ENCODE measurements at places on chromosomes 2 and 18.

DNA sequence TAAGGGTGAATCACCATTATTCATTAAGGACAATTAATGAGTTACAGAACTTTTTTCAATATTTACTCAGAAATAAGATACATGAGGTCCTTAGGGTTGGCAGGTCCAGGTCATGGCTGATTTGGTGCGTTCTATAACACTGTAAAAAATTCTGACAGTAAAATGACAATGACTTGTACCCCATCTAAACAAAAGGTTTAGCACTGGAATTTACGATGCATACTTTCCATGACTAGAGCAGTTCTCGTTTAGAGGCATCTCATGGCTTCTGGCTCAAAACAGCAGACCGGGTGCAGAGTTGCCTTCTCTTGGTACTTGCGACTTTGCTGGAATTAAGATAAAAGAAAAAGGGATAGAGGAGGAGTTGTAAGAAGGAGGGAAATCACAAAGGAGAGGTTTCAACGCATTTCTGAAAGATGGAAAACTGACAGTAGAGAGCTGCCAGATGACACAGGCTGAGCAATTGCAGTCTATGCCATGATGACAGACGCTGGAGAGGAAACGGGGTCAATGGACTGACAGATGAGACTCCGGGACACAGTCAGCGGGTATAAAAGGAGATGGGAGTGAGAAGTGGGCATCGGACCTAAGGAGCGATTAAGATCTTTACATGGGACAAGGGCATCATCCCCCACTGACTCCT lies 4.1 kb upstream of the CYS1 start:
- no peak for DNase-seq

DNA sequence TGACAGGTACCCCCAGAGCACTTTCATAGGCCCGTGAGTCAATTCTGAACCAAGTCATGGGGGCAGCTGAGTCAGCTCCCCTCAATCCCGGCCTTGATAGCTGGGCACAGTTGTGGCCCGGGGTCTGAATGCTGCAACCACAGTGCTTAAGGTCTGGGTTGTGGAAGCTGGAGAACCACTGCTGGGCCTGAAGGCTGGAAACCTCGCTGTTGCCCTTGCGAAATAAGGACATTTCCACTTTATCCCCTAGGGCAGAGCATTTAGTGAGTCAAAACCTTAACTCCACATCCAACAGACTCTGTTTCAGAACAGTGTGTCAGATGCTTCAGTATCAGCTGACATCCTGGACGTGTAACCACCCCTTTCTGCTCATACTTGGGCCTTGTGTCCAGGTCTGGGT lies 58.6 kb downstream of the SP110 start:
- DNase-seq: no peak

- DNase-seq: no peak
These were observed 411.6 kb upstream of the NRP2 start for GRCh38 chr2:205270689-205271088.

DNA sequence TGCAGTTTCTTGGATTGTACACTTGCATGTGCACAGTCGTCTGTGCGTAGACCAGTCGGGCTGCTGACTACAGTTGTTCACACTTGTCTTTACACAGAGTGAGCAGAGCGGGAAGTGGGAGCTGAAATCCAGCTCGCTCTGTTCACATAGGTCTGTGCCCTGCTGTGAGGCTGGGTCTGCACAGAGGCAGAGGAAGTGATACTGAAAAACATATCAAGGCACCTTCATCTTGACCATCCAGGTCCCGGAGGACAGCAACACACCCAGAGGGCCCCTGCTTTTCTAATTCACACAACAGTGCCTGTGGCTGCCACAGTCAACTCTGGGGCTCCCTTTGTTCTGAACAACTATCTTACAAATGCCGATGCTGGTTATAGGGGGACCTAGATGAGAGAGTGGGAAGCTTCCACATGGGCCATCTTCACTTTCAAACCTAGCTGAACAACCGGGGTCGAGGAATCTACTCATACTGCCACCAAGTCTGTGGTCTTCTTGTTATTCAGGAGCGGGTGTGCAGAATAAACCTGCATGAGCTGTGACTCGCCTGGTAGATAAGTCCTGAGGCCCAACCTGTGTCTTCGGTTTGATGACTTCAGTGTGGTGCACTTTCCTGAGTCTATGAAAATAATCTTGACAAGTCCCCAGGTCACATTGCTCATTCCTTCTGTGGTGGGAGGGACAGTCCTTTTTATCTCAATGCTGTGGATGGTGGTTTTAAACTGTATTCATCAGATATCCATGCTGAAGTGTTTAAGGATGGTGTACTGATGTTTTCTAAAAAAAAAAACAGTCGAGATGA lies 3.5 kb upstream of the ADNP2 start:
- no peak for DNase-seq

GRCh38 chr2:226615891-226616290 lies 183.7 kb downstream of the IRS1 start:
- DNase-seq: no peak

GRCh38 chr18:61825386-61825785 lies 67.4 kb downstream of the RNF152 start:
- DNase-seq: no peak

DNA sequence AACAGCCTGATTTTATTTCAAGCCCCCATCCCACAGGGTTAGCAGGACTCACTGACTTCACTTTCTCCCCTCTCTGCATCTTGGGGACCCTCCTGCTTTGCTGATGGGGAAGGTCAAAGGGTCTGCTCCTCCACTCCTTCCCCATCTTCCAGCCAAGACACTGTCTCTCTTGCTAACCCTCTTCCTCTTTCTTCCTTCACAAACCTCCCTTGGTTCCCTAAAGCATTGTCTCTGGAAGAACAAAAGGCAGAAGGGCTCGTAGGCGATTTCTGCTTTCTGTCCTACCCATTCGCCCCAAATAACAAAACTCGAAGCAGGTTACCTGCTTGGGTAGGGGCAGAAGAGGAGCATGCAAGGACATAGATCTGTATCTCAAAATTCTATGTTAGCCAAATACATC lies 5.5 kb upstream of the SLC4A3 start:
- no peak for DNase-seq

DNA sequence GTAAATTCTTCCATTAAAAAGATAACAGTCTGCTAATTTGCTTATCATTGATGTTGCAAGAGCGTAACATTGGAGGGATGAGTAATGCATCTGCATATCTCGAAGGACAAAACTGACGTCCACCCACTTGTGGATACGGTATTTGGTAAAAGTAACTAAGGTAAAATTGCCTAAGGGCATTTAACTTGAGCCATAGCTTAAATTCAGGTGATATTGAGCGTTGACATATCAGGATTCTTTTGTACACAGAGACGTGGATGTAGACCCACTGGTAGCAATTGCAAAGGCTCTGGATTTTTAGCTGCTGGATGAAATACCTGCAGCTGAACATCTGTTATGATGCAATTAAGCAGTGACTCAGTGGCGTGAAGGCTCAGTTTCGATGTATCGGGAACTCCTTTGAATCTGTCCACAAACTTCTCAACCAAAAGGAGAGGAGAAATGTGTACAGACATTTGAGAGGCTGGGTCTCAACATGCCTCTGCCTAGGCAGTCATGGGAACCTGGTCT lies 119.3 kb downstream of the SPTBN1 start:
- no peak for DNase-seq

GRCh38 chr2:162113088-162113775 lies 38.8 kb downstream of the GCG start:
- no peak for DNase-seq

DNA sequence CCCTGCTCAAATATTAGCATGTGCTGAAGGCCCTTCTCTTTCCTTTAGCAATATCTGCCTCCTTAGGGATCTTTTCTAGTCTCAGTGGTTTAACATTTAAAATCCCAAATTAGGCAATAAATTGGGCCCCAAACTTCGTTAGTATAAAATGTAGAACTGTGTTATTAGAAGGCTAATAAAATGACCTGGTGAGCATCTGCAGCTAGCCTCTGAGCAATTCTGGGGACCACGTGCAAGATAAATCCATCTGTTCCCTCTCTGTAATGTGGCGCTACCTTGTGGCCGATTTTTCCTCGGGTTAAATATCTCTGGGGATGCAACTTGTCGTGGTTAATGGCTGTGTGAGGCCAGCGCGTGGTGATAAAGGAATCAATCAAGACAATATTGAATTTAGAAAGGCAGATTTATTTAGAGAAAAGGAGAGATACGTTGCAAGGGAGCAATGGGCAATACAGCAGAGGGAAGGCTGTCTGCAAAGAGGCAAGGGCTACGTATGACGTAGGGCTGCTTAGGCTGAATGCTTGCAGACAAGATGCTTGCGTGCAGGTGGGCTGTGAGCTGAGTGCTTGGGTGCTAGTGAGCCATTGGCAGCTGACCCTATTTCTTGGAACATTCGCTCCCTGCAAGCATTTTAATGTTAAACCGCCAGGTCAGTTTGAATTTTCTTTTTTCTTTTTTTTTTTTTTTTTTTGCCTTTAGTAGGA lies 18.5 kb upstream of the IL36G start:
- no peak for DNase-seq

DNA sequence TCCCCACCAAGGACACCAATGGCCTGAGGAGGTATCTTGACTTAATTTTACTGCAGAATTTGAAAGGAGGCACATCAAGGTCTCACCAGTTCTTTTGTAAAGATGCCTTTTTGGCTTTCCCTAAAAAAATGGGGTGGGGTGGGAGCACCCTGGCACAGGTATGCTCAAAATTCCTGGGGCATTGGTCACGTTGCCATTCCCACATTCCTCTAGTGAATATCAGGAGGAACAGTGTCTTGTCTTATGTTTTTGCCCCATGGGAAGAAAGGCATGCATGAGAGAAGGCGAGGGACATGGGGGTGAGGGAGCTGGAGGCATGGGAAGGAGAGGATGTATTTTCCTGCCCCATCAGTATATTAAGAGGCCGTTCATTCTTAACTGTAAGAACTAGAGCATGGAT lies 275.3 kb downstream of the CMPK2 start:
- no peak for DNase-seq

GRCh38 chr2:160279813-160280465 lies 79.9 kb upstream of the ITGB6 start:
- DNase-seq: no peak

DNA sequence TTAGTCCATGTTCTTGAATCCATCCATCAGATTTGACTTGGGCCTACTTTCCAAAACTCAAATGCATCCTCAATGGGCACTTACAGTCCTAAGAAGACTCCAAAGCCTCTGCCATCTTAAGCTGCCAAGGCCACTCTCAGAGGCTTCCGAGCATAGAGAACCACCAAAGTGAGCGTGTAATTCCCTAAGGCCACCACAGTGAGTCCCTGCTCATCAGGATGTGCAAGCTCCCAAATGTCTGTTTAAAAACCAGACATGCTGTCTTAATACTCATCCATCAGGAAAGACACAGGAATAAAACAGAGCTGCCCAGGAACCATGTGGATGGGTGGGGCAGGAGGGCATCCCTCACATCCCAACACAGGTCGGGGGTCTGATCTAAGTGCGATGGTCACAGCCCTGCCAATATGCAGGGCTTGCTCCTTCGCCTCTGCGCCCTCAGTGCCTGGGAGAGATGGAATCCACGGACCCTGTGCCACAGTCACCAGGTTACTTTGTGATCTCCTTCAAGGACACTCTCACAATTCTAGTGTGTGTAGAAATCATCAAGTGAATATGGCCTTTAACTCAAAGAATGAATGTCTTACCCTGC lies 80.4 kb downstream of the POLR1A start:
- no peak for DNase-seq
